Nephron progenitor cell (in vitro differentiated cells): ENCODE measurements at places on chromosomes 5 and 9.

- no peak for DNase-seq
Observed at GRCh38 chr9:105993116-105993854, 298.9 kb downstream of the TMEM38B start.

DNA sequence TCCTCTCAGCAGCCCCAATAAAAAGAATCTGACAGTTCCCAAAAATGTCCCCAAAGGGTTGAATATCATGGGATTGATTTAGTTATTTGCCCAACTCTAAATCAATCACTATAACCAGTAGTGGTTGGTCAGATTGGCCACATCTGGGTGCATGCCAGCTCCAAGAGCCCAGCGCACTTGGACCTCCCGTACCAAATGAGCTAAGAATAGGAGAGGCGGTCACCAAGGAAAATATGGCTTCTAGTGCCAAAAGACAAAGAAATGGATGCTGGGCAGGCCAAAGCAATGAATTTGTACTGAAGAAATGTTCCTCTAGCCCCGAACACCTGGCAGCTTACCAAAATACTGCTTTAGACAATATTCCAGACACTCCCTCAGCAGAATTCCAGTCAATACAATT is 80.3 kb downstream of the RCL1 start:
- DNase-seq = no peak

- DNase-seq = no peak
Observed at GRCh38 chr5:176810687-176811501, 535 bp downstream of the UNC5A start.

DNA sequence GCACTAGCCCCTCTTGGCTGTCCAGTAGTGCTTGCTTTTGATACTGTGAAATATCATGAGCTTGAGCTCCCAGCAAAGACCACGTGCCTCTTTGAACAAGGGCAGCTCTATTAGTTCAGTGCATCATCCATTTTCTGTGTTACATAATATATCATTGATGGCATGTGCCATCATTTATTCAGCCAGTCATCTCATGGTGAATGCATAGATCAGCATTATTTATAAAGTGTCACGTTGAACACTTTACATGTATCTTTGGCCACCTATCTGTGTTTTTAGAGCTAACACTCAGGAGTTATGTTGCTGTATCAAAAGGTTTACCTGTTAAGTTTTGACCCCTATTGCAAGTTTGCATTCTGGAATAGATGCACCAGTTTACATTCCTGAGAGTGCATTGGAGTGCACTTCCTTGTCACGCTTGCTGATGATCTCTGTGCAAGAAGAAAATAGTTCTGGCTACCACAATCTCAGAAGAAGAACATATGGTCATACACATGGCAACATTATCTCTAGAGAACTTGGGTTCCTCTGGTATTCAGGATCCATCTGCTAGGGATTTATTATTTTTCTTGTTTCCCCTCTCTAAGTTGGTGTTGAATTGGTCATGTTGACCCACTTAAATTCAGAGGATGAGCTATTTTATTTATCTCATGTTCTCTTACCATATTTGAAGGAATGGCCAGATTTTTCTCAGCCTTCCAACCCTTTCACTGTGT is 120.9 kb downstream of the SH3GL2 start:
- no peak for DNase-seq

DNA sequence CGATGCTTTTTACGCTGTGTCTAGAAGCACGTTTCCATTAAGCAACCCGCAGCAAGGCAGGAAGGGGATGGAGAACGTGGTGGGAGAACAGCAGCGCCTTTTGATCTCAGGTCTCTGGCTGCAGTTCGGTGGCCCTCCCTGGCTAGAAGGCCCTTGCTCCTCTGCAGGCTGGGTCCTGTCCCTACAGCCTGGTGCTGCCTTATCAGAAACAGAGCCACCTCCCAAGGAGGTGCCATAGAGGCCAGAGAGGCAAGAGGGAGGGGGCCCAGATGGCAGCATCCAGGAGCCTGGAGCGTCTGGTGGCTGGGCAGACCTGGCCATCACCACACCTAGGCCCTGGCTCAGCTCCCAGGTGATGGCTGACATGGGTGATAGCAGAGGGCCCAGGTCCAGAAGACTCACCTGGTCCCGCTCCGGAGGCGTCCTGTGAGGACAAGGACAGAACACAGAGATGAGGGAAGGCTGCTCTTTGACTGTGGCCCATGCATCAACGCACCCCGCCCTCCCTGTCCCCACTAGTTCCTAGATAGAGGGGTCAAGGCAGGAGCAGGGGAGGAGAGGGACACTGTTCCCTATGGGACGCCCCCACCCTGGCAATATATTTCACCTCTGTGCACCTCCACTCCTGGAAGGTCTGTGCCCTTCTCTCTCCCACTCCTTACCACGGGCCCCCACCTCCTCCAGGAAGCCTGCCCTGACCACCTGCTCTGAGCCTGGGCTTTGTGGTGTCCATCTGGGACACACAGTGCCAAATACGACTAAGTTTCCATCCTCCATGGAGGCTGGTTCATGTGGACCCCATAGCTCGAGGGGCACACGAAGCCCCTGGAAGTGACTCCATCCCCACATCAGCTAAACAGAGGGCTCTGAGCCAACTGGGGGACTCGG is 41.6 kb upstream of the SARDH start:
- DNase-seq = no peak

DNA sequence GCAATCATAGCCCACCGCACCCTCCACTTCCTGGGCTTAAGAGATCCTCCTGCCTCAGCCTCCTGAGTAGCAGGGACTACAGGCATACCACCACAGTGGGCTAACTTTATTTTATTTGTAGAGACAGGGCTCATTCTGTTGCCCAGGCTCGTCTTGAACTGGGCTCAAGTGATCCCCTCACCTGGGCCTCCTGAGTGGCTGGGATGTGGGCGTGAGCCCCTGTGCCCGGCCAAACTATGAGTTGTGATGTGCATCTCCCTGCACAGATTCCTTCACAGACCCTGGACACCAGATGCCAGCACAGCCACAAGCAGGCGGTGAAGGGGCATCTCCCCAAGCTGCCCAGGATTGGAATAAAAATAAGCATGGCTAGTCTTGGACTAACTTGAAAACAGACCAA is 244.9 kb upstream of the IRX1 start:
- DNase-seq = no peak

DNA sequence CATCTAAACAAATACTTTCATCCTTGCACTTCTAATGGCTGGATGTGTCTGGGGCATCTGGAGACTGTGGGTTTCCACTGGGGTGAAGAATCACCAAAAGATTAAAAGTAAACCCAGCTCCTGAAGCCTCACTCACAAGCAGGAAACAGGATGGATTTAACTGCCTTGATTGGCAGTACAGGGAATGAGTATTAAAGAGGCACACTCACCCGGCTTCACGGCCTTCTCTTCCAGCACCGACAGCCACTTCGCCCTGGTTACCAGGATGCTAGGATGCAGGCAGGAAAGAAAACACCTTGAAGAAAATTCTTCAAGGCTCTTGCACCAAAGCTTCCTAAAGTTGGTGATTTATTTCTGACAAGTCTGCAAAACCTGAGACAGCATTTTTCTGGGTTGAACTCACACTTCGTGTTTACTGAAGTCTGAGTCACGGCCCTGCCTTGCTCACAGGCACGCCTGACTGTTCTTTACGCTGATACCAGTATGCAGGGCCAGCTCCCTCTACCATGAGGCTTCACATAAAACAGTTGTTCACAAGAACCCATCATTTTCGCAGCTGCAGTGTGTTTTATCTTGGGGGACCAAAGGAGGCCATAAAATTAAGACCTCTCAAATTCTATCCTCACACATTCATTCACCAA is 56.5 kb upstream of the ZNF354A start:
- DNase-seq = no peak

GRCh38 chr5:76689321-76690036 is 26.4 kb upstream of the F2R start:
- no peak for DNase-seq
